ENCODE measurements at places on chromosomes 4 and X.

GRCh38 chr4:82692101-82692780 is 106.4 kb downstream of the SCD5 start:
- DNase-seq = no peak

GRCh38 chrX:49934148-49934547 is 11.8 kb downstream of the CLCN5 start:
- DNase-seq = no peak

- no peak for DNase-seq
Observed at GRCh38 chr4:163758032-163758431, 263.5 kb downstream of the TMA16 start.

DNA sequence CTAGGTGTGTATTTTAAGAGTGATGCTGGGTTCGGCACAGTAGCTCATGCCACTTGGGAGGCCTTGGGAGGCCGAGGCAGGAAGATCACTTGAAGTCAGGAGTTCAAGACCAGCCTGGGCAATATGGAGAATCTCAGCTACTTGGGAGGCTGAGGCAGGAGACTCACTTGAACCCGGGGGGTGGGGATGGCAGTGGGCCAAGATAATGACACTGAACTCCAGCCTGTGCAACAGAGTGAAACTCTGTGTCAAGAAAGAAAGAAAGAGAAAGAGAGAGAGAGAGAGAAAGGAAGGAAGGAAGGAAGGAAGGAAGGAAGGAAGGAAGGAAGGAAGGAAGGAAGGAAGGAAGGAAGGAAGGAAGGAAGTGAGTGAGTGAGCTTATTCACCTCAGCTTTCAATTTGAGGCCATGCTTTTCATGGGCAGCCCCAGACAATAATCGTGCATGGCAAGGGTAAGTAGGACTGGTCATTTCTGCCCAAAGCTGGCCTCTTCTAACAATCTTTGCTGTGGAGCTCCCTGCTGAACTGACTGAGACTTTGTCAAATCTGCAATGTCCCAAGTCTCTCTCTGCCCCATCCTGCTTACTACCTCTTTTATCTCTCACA is 42.5 kb upstream of the ELF2 start:
- DNase-seq = no peak

DNA sequence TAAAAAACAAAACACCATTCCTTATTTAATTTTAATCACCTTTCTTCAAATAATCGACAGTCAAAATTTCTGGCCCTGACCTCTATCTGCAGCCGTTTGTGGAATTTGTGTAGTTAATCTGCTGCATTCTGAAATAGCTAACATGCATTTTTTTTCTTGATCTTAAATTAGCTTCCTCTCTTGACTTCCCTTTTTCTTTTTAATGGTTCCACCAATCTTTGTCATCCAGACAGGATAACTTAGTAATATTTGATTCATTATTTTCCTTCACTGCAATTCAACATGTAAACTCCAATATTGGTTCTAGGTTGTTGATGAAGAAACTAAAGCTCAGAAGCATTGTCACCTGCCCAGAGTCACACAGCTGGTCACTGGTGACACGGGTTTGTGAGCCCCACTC is 77.3 kb downstream of the ARHGAP10 start:
- DNase-seq = no peak

DNA sequence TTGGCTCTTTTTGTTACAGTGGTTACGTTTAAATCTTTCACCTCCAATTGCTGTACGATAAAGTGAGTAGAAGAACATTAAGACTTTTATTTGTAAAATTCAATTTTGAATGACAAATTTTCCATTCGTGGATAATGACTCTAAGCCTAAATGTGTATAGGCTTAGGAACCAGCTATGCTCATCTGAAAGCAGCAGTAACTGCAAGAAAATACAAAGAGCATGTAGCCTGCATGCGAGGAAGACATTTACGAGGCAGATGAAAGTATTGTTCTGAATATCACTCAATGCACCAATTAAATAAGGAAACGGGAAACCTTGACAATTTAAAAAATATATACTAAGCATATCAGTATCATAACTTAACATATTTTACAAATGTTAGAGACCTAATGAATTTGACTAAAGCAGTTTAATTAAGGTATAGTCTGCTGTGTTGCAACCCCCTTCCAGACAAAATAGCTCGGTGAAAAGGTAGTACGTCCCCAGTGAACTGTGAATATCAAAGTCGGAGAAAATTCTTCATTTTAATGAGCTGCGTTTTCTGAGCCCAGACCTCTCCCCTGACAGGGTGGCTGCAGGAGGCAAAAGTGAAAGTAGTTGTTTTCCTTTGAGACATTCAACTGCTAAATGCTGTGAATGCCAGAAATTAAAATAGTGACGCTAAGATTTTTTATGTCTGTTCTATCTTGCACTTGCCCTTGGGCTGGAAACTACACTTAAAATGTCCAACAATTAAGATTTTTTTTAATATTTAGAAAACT is 1236.5 kb upstream of the TENM3 start:
- DNase-seq = no peak

DNA sequence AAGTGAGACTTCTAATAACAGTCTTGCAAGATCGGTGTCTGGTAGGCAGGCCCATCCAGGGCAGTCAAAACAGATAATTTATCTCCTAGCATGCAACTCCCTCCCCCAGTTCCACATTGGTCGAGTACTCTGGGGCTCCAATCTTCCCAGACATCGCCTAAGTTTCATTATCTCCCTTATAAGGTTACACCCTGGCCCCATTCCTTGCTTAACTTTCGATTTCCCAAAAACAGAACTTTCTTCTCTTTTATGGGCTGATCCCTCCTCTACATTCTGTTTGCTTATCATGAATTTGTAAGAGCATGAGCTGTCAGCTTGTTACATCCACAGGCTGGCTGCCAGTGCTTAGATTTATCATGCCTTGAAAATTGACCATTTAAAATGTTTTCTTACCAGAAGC is 471.3 kb downstream of the TECRL start:
- no peak for DNase-seq

GRCh38 chrX:109918753-109919152 is 84.2 kb upstream of the TMEM164 start:
- no peak for DNase-seq

DNA sequence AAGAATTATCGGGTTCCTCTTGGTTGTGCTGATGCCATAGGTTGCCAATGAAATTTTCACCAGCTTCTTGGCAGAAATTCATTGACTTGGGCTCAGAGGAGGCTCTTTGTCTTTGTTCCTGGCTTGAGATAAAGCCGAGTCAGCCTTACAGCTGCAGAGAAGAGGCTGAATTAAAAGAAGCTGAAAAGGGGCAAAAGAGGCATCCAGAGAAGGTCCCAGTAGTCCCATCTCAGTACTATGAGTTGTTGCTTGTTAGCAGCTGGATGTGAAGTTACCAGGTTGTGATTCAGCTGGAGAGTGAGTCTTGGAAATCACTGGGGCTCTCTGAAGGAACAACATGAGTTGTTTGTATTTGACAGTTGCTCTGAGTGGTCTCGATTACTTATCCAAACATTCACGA is 59.7 kb downstream of the SMAD1 start:
- DNase-seq = no peak

DNA sequence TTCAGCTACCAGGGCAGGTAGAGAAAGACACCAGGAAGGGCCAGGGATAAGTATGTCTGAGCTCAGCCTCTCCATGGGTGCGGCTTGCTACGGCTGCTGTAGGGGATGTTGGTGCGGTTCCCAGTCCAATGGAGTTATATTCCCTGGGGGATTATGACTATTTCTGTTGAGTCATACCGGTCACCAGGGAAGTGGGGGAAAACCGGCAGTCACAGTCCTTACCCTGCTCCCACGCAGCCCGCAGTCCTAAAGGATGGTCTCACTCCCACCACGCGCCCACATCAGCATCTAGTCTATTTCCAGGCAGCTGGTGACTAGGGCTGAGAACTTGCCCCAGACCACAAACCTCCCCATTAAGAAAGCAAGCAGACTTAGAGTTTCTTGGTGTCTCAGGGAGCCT is 191.6 kb downstream of the VEGFC start:
- no peak for DNase-seq

DNA sequence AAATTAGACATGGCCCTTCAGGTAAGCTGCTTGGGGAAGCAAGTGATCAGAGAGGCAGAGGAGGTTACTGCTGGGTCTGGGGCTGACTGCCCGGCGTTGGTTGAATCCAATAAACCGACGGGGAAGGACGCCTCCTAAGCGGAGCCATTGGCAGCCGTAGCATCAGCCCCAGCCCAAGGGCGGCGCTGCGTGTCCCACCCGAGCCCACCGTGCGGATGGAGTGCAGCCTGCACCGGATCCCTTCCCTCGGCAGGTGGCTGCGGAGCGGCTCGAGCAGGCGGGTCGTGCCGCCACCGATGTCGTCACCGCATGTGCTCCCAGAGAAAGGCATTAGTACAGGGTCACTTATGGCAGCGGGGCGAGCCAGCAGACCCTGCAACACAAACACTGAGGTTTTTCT is 82.1 kb downstream of the ALPK1 start:
- DNase-seq = no peak

GRCh38 chr4:137408527-137409177 is 123.6 kb downstream of the PCDH18 start:
- DNase-seq = no peak

- no peak for DNase-seq
Observed at GRCh38 chrX:7941390-7942042, 14.3 kb upstream of the PNPLA4 start.

DNA sequence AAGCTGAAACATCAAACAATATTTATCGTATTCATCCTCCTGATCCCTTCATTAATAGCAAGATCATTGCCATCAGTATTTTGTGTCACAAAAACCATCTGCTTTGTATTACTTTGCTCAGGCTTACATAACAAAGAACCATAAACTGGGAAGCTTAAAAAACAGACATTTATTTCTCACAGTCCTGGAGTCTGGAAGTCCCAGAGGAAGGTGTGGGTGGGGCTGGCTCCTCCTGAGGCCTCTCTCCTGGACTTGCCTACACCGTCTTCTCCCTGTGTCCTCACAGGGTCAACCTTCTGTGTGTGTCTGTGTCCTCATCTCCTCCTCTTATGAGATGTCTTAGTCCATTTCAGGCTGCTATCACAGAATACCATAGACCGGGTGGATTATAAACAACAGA is 61.3 kb upstream of the MXRA5 start:
- no peak for DNase-seq

GRCh38 chr4:2484185-2484584 is 15.3 kb downstream of the RNF4 start:
- DNase-seq = no peak

GRCh38 chrX:63283348-63283747 is 67.8 kb downstream of the SPIN4 start:
- no peak for DNase-seq

DNA sequence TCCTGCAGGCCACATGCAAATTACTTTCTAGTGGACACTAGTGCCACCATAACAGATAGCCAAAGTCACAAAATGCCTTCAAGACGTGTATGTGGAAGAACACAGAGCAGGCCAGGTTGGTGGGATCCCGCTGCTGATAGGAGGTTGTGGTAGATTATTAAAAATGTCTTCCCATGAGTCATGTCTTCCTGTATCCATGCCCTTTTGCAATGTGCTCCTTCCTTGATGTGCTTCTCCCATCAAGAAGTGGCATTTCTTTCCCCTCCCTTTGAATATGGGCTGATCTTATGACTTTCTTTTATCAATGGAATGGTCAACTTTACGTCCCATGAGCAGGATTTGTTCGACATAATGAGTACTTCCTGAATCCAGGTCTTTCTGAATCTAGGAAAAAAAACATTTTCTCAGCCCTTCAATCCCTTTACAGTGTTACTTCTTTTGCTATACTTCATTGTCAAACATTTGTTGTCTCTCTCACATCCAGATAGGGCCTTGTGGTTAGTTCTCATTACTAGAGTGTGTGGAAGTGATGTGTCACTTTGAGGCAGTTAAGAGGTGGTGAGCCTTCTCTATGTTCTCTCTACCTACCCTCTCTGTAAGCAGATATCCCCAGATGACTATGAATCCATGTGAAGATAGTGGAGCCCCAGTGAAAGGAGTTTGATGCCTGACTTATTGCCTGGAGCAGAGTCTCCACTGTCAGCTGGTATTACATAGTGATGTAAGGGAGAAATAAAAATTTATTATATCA is 519.2 kb upstream of the DIPK2B start:
- no peak for DNase-seq

DNA sequence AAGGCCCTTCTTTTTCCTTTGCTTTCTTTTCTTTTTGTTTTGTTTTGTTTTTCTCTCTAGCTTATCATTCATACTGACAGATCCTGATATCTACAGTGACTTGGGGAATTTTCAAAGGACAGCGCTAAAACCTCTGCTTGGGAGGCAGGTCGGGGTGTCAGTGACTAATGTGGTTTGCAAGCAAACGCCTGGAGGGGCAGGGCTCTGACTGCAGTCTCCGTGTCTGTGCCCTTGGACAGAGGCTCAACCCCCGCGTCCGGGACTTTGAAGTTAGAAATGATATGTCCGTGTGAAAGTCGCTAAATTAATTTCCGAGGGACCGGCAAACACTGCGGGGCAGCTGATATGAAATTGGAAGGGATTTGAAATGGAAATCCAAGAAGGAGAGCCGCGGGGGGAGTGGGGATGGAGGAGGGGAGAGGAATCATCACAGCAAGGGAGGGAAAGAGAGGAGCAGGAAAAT is 312.4 kb downstream of the DHRSX start:
- DNase-seq = no peak

GRCh38 chr4:91497892-91498291 is 805.9 kb upstream of the GRID2 start:
- no peak for DNase-seq

DNA sequence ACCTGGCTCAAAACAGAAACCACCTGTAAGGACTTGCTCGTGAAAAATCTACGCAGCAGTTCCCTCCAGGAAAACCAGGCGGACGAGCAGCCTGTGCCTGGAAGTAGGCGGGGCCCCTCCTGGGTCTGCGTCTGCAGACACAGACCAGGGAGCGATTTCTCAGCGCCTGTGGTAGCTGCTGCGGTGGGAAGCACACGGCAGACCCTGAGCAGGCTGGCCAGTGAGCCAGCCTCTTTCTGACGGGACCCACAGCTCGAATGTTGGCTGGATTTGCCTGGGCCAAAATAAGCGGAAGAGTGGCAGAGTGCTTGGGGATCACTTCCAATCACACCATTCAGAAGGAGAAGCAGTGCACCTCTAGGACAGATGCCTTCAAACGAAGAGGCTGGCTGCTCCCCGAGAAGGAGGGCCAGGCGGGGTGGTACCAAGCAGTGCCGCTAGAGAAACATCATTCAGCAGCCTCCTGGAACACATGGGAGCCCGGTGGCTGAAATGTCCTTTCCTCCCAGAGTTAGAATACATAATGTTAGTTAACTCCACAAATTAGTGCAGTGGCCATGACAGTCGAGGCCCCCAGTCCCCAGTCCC is 85.9 kb downstream of the GATB start:
- DNase-seq = peak; percentile 76

GRCh38 chr4:60934566-60935295 is 265.4 kb upstream of the ADGRL3 start:
- no peak for DNase-seq

- DNase-seq = peak; percentile 71
Observed at GRCh38 chrX:103254171-103254824, 657 bp downstream of the TCEAL8 start.

- DNase-seq = no peak
Observed at GRCh38 chrX:8504451-8504850, 39.8 kb downstream of the VCX3B start.

- no peak for DNase-seq
Observed at GRCh38 chrX:19639056-19639455, 123.7 kb upstream of the MAP3K15 start.

GRCh38 chr4:123649250-123649644 is 252.7 kb downstream of the SPRY1 start:
- DNase-seq = no peak

GRCh38 chr4:78951862-78952472 is 12.7 kb upstream of the PAQR3 start:
- no peak for DNase-seq

All from sciatic nerve (tissue), 2 donors.